H7 (cell line): ENCODE measurements at places on chromosomes 3 and 15. TPM values are rescaled to one million over a fixed set of nuclear protein-coding genes. Genes with fewer than 3 reads are reported as not detected.

DNA sequence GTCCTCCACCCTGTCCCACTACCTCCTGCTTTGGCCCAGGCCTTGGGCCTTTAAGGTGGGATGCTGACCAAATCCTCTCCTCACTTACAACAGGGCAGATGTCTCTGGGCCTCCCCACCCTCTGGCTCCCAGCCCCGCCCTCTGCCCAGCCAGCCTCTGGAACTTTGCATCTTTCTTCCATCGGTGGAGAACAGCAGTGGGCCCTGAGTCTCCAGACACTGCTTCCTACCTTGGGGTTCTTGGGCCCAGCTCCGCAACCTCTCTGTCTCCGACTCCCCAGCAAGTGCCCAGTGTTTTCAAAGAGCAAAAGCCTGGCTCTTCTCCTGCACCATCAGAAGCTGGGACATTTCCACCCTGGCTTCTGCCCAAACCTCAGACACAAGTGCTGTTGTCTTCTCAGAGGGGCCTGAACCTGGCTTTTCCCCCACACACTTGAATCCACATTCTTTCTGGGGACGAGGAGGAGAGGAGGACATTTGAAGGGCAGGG is 33.1 kb downstream of the MRAS start:
- DNase-seq: no peak

Gene CEP152
- total RNA-seq: 5.5 and 9.2 TPM in 2 replicates

Gene ACOX2
- total RNA-seq: 2.9 and 4.2 TPM in 2 replicates

DNA sequence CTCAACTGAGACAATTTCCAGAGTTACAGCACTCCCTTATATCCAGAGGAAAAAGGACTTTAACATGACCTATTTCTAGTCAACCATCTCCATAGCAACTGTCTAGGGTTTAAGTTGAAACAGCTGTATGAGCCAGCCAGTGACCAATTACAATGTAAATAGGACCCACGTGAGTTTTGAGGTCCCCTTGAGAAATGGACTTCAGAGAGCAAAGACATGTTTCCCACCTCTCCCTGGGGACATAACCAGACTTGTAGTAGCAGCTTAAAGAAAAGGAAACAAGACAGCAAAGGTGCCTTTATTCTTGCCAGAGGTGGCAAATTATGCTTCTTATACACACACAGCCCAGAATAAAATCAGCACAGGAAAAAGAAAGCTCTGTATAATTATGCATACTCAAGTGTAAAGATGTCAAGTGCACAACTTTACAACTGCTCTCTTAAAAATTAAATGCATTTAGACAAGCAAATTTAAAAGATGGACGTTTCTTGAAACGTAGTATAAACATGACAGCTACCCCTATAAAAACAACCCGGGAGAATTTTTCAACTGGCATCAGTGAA is 40.2 kb downstream of the SUMF1 start:
- DNase-seq: no peak

- DNase-seq: no peak
Measured at GRCh38 chr3:127788451-127788909, 33.8 kb downstream of the MGLL start.

GRCh38 chr15:86483936-86484335 is 404.3 kb downstream of the AGBL1 start:
- DNase-seq: no peak

- DNase-seq: peak; percentile 9
Measured at GRCh38 chr15:56244811-56245576, 1.3 kb upstream of the RFX7 start.

Gene OR5H14
- not detected in 2 replicates for total RNA-seq

Gene GOLGA6L26
- not detected in 2 replicates for total RNA-seq

DNA sequence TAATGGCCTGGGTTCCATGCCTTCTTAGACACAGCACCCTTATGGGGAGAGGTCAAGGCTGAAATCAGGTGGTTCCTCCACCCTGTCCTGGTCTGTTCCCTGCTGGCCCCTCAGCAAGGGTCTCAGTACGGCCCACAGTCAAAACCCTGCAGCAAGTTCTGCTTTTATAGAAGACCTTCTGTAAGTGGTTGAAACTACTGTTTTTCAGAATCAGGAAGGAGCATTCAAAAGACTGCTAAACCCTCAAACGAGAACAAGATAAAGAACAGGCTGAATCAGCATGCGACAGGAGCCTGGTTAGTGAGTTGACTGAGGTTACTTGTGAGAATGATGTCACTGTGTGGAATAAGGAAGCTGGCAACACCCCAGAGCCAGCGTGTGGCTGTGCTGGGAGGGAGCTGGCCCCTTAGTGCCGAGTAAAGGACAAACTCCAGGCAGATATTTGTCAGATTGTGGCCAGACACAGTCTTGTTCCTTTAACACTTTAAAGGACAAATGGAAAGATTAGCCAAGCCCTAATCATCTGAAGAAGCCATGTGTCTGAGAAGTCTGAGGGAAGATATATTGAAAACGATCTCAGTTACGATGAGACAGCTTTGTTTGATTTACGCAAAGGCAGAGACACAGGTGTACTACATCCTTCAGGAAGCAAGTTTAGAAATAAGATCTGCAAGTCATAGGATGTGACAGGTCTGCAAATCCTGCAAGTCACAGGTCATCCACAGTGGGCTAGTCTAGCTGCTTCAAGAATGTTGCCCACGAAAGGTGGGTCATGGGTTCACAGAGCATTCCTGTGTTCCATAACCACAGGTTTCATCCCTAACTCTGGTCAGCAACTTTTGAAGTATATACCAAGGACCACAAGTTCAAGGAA is 54.0 kb downstream of the B3GNT5 start:
- no peak for DNase-seq

- DNase-seq: no peak
Measured at GRCh38 chr3:161567577-161568361, 71.2 kb downstream of the OTOL1 start.

DNA sequence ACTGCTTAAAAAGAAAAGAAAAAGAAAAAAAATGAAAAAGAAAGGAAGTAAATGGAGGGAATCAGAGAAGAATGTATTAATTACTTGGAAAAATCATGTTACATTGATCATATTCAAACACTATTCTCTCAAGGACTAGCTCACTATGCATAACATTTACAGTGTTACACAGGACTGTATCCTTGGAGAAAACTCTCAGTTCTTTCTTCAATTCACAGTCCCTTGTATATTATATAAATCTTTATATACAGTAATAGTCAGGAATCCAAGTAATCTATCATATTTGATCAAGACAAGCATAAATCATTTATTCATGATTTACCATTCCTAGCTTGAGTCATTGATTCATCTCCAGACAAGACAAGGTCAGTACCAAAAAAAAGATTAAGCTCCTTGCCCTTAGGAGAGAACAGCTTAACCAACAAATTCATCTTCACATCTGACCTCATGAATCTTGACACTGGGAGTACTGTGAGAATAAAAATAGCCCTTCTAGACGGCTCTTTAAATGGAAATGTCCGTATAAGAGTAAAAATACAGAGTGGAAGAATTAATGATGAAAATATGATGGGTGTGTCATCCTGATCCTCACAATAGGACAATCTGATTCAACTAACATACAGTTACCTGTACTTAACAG is 980.4 kb downstream of the NAALADL2 start:
- no peak for DNase-seq

- DNase-seq: no peak
Measured at GRCh38 chr15:77163781-77164384, 93.0 kb upstream of the TSPAN3 start.

Gene KLHL25
- 15.8 and 20.8 TPM in 2 replicates for total RNA-seq

GRCh38 chr15:45544266-45545023 is 21.9 kb upstream of the SLC30A4 start:
- no peak for DNase-seq

GRCh38 chr3:157639756-157640426 is 136.7 kb upstream of the VEPH1 start:
- no peak for DNase-seq

DNA sequence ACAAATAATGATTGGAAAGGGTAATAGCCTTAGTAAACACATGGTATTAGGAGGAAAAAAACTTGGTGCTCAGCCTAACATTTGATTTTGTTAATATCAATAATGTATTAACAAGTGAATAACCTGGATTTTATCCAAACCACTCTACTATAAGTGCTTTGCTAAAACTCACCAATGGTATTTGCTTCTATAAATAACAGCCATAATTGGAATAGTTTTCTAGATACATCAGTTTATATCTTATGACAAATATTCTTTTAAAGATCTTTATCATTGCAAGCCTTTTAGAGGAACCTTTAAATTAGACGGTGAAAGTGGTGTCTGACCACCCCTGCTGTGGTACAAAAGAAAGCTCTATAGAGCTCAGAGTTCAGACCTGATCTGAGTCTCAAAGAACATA is 123.9 kb downstream of the SHOX2 start:
- no peak for DNase-seq

Gene RBM6
- total RNA-seq: 41.6 and 72.7 TPM in 2 replicates

- DNase-seq: no peak
Measured at GRCh38 chr15:82110144-82110543, 64.3 kb upstream of the MEX3B start.

Gene PARP9
- total RNA-seq: 1.1 TPM in 2 replicates

Gene CCR9
- not detected in 2 replicates for total RNA-seq

Gene SPINK8
- total RNA-seq: not detected in 2 replicates

- peak; percentile 23 for DNase-seq
Measured at GRCh38 chr3:142027300-142027699, 122.0 kb downstream of the TFDP2 start.

DNA sequence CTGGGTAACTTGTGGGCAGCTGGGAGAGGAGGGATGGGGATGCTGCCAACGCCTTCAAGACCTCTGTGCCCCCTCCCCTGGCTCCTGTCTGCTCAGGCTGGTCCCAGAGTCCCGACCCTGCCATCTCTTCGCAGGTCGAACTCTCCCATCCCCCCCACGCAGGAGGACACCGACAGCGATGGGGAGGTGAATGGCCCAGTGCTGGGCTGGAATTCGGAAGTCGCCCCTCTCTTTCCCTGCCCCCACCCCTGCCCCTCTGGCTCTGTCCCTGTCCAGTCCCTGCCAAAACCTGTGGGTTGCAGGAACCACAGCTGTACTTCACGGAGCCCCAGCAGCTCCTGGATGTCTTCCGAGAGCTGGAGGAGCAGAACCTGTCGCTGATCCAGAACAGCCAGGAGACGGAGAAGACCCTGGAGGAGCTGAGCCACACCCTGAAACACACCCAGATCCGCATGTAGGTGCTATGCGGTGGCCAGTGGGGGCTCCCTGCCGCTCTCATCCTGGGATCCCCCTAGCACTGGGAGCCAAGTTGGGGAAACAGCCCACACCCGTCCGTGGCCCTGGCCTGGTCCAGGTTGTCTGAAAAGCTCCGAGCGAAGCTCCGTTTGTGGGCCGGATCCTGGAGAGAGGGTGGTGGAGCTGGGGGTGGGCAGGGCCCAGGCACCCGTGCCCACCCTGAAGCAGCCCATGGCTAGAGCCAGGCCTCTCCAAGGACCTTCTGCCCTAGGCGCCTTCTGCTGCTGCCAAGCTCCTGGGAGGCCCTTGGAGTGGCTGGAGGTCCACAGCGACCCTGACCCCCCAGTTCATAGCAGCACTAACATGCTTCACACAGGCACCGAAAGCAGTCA is 28.7 kb downstream of the CFAP100 start:
- peak; percentile 61 for DNase-seq

GRCh38 chr3:98584547-98584946 is 8.9 kb downstream of the CPOX start:
- DNase-seq: no peak

GRCh38 chr15:73176598-73176997 is 124.3 kb downstream of the NEO1 start:
- DNase-seq: no peak

- DNase-seq: no peak
Measured at GRCh38 chr3:164459521-164460151, 618.7 kb downstream of the SI start.

- DNase-seq: no peak
Measured at GRCh38 chr3:193814166-193814892, 221.3 kb downstream of the OPA1 start.

- no peak for DNase-seq
Measured at GRCh38 chr3:192637803-192638202, 89.5 kb downstream of the FGF12 start.

Gene ATP2B2
- total RNA-seq: 0.04 and 0.21 TPM in 2 replicates

GRCh38 chr15:32641517-32642059 is at the start of gene SCG5:
Gene SCG5, plus strand, starts transcription at chr15:32641710. Its CDS starts 1,883 bp downstream, at chr15:32643593.
- DNase-seq: peak; percentile 86

DNA sequence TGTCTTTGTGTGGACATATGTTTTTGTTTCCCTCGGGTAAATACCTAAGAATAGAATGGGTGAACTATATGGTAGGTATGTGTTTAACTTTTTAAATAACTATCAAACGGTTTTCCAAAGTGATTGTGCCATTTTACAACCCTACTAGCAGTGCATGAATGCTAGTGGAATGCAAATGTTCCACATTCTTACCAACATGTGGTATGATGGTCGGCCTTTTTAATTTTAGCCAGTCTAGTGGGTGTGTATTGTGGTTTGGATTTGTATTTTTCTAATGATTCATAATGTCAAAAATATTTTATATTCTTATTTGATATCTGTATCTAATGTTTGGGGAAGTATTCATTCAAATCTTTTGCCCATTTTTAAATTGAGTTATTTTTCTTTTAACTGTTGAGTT is 68.2 kb upstream of the SMAD3 start:
- DNase-seq: no peak

Gene SLC22A13
- 0.11 and 0.24 TPM in 2 replicates for total RNA-seq

Gene ITIH4
- 0.14 TPM in 1 of 2 replicates, not detected in the other for total RNA-seq
